Activated T-helper 1 cell treated with anti-CD3 and anti-CD28 coated beads, Interleukin-2, amount 50 U/mL, for 16 hours (primary cell): ENCODE measurements at places on chromosomes 7 and 10.

- DNase-seq: peak; percentile 55
These were observed 8.6 kb upstream of the CRYGN start for GRCh38 chr7:151448261-151449252.

DNA sequence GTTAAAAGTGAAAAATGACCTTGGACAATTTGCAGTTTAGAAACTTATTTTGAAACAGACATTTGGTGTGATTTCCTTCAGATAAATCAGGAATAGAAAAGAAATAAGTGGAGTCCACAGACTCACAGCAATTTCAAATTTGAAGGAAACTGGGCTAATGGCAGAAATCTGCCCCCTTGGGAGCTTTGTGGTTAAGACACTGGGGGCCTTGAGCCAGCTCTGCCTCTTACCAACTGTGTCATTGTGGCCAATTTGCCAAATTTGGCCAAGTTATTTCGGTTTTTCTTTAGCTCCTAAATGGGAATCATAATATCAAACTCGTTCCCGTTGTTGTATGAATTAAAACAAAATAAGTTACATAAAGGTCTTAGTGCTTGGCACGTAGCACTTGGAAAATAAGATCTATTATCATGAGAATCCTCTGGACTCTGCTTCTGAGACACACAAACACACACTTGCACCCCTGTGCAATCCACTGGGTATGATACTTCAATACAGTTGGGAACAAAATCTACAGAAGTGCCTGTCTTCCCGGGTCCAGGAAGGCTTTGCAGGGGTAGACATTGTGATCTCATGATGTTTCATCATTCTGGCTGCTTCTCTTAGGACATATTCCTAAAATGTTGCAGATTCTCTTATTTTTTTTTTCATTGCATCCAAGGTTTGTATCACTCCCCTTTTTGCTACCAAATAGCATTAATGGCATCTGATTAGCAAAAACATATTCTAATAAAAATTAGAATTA, 4.9 kb downstream of the ARMC3 start:
- DNase-seq: no peak

DNA sequence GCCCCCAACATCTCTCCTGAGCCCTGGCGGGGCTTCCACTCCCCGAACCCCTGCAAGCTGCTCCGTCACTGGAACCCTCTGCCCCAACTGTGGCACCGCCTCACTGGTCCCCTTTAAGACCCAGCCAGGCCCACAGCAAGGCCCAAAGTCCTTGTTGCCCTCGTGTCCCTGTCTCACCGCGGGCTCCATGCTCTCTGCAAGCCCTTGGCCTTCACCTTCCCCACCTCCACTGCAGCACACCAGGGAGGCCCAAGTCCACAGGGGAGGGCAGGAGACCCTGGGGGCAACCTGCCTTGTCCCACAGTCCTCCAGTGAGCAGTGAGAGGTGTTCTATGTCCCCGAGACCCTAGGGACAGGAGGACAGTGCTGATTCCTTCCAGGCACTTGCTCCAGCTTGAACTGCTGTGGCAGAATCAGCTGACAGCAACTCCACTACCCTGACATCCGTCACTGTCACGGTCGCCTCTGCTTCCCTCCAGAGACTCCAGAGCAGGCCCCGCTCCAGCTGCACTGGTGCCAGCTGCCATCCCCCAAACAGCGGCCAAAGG, 105.3 kb downstream of the CYTH3 start:
- no peak for DNase-seq

DNA sequence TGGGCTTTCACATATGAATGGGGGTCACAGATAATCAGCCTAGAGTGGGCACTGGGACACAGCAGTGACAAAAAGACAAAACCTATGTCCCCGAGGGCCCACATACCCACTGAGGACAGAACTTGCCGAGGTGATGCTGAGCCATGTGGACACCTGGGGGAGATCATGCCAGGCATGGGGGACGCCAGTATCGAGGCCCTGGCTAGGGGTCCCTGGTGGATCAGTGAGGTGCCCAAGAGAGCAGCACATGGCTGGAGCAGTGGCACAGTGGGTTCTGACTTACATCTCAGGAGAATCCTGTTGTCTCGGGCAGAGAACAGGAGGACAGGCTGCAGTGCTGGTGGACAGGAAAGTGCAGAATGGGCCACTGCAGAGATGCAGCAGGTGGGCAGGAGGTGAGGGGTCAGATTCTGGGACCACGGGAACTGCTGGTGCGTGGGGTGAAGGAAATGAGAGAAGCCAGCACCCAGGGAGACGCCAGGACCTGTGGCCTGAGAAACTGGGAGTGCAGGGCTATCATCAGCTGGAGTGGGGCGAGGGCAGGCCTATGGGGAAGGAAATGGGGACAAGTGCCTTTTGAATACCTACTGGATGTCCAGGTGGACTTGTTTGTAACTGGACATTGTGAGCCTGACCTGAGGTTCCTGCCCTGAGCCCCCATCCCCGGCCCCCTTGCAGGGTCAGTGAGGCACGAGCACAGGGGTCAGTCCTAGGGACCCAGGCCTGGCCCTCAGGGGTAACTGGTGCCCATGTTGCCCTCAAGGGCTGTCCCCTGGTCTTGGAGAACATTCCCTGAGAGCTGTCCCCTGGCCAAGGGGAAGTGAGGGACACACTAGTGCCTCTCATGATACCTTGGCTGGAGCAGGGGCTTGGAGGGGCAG, 91.2 kb upstream of the RET start:
- peak; percentile 1 for DNase-seq

- no peak for DNase-seq
These were observed 4.0 kb downstream of the ANKRD61 start for GRCh38 chr7:6035165-6035564.

DNA sequence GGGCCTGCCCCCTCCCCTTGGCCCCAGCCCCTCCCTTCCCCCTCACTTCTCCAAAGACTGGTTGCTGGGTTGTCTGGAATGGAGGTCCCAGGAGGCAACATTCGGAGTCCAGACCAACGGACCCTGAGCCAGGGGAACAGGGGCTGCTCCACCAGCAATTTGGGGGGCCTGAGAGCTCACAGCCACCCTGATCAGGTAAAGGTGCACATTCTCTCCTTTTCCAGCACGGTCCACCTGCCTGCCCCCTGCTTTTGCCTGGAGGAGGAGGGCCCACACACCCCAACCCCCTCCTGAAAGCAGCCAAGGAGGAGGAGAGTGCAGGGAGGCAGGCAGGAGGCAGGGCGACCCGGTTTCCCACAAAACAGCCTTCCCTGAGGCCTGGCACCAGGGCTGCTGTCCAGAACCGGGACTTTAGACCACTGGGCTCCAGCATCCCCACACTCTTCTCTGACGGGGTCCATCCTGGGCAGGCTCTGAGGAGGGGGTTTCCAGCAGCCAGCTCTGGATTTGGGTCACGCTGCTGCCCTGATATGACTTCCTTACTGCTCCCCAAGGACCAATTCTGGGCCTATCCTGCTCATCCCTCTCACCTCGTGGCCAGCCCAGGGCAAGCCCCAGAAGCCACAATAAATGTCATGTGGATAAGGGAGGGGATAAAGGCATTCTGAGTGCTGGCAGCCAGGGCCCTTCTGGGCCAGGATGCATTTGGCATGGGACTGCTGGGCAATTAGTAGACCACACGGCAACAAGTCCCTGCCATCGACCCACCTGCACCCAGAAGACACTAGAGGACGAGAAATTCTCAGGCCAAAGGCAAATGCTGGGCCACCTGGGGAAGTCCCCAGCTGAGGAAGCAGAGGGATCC, 1.1 kb upstream of the CAMK2B start:
- no peak for DNase-seq

DNA sequence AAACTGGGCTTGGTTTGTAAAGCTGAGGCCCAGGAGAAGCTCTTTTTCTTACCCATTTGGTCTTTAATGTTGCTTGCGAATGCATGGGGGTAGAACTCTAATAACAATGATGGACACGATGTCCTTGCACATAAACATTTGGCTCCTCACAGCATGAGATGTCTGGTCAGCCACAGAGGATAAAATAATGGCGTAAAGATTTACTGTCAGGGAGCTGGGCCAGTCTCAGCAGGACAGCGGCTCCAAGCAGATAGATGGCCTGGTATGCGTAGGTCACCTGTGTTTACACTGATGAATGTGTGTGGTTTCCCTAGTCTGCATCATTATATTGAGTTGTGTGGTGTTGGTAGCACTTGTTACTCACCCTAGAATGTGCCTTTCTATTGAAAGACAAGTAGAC, 537.4 kb downstream of the CNTNAP2 start:
- no peak for DNase-seq

DNA sequence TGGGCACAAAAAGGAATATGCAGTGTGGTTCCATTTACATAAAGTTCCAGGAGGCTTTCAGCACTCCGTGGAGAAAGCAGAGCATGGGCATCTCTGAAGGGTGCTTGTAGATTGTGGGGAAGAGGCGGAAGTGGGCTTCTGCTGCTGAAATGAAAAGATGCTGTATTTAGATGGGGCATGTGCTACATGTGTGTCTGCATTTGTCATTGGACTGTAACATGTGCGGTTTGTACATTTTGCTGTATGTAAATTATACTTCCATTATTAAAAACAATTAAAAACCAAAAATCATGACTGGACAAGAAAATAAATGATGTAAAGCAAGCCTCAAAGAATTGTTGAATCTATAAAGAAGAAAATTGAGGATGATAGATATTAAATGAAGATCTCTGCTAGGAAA, 334.0 kb downstream of the WDR37 start:
- no peak for DNase-seq

GRCh38 chr10:13808556-13809391, 222.0 kb downstream of the PRPF18 start:
- no peak for DNase-seq

DNA sequence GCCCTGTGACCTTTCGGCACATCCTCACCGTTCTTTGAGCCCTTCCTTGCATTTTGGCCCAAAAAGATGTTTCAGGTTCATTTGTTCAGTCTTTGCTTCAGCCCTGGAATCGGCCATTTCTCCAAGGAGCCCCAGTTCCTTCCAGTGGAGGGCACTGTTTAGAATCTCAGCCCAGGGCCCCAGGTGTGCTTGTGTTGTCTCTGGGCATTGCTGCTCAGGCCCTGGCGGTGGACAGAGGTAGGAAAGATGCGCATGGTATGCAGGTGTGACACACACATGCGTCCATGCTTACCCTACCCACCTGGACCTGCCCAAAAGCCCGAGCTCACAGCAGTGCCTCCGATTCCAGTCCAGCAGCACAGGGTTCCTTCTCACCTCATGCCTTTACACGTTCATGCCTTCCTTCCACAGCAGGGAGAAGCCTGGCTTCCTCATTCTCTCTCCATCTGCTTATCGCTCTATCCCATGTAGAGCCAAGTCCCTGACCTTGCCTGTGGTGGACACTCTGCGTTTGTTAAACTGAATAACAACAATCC, 70.6 kb downstream of the LHPP start:
- no peak for DNase-seq

- DNase-seq: no peak
These were observed 6.6 kb upstream of the FEZF1 start for GRCh38 chr7:122311050-122311700.

DNA sequence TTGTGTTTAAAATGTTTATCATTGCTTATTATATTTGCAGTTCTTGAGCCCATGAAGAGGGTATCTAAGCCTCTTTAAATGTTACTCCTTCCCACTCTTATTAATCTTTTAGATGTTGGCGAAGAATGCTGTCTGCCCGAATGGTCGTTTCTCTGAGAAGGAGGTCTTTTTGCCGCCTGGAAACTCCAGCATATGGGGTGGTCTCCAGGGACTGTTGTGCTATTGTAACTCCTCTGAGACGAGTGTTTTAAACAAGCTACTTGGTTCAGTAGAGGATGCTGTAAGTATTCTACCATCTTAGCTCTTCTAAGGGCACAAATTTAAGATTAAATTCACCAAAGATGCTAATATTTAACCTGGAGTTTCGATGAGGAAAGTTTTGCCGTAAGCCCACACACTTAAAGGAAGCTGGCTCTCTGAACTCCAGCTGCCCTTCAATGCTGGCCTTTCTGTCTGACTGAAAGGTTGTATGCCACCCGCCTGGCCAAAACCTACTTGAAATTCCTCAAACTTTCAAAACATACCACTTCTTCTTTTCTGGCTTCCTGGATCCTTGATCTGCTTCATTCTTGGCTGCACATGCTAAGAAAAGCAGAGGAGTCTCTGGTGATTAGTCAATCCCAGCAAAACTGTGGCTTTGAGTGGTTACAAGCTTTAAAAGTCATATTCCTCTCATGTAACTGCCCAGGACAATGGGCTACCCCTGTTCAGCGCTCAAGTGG, 74.7 kb downstream of the ABCA13 start:
- no peak for DNase-seq

DNA sequence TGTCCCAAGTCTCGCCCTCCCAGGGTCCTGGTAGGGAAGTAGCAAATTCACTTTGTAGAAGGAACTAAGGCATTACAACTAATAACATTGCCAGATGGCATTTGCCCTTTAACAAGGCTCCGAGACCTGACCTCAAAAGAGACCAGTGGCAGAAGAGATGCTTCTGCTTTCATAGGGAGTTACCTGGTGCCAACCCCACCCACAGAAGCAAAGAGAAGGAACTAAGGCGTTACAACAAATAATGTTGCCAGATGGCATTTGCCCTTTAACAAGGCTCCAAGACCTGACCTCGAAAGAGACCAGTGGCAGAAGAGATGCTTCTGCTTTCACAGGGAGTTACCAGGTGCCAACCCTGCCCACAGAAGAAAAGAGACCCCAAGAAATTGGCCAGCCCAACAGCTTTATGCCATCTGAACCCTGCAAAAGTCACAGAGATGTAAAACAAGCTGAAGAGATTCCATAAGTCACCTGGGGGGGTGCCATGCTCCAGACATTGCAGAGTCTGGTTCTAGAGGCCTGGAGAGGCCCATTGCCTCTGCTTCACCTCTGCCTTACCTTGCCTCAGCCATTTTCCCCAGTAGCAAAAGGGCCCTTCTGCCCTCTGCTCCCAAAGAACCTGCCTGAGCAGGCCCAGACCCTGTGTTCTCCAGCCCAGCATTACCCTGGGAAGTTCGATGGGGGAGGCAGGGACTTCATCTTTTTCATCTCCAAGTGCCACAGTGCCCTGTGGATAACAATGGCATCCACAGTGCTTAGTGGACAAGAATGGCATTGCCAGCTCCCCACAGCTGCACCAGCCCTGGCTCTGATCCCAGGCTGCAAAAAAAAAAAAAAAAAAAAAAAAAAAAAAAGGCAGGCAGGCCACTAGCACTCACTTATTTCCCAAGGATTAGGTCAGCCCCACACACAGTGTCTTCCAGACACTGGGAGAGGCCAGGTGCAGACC, 179.5 kb upstream of the PLXNA4 start:
- no peak for DNase-seq

DNA sequence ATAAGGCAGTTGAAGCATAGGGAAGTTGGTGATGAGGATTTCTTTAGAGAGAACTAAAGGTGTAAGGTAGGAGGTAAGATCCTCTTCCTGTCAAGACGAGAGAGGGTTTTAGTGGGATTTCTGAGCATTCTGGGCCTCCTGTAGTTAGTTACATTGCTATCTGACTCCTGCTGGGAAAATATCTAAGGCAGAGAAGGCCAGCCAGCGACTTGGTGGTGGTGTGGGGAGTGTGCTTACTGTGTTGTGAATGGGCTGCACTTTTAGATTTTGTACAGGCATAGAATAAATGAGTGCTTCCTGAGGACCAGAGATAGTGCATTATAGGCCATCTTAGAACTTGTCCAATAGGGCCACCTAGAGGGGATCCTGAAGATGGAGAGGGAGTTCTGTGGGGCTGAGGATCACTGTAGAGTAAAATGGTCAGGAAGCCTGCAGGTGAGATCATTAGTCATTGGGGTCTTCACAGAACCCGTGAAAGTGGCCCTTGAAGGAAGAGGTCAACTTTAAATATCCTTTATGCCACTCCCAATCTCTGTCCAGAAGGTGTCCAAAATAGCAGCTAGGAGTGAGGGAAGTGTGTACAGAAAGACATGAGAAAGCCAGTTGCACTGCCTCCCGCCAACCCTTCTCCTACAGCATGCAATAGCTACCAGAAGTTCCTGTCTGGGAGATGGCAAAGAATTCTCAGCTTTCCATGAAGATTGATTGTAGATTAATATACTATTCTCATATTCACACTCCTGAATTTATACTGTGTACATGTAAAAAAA, 266.6 kb downstream of the POLR1F start:
- DNase-seq: no peak

GRCh38 chr10:5840314-5841307, 27.4 kb upstream of the GDI2 start:
- DNase-seq: no peak
